ENCODE measurements at places on chromosomes 12 and 14. TPM values are rescaled to one million over a fixed set of nuclear protein-coding genes. Genes with fewer than 3 reads are reported as not detected.

DNA sequence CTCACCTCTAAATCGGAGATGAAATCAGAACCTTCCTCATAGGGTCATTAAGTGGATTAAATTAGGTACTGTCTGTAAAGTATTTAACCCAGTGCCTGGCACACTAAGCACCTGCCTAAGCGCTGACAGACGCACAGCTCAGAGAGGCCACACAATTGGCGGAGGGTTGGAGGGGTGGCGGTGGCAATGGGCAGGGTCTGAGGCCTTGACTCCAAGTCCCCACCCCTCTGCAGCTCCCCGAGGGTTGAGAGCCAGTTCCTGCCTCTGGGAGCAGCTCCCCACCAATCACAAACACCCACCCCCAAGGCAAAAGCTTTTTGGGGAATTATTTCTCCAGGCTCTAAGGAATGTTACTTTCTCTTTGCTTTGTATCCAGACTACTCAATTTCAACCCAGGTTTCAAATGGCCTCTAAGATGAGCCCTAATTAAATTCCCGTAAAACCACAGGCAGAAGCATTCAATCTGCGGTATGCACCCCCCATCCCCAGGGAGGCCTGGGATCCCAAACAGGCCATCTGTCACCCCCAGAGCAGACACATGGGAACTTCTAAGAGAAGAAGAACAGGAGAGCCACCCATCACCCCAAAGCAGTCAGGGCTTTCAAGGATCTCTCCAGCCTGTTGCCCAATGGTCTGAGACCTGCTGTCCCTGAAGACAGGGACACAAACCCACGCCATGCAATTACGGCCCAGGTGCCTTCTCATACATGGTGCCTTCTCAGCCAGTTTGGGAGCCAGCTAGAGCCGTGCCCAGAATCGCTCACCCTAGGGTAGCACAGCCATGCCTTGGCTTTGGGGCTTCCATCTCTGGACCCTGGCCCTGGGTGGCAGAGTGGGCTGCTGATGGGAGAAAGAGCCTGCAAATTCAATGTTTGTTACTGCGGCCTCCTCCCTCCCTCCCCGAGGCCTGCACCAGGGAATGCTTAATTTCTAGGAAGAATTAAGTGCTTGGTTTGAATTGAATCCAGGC is 66.1 kb downstream of the CHGA start:
- DNase-seq, result no peak
- H3K4me3 ChIP-seq, result no peak overlapping the region
- H3K4me1 ChIP-seq, result peaks cover 12% of the 10 kb centered on the region
- H3K27ac ChIP-seq, result no peak overlapping the region
- no peaks in the 10 kb centered on the region for H3K27me3 ChIP-seq
- H3K36me3 ChIP-seq, result no peaks in the 10 kb centered on the region

Gene TSPAN9
- total RNA-seq, result 13.2 TPM

Gene OTOGL
- not detected for total RNA-seq

DNA sequence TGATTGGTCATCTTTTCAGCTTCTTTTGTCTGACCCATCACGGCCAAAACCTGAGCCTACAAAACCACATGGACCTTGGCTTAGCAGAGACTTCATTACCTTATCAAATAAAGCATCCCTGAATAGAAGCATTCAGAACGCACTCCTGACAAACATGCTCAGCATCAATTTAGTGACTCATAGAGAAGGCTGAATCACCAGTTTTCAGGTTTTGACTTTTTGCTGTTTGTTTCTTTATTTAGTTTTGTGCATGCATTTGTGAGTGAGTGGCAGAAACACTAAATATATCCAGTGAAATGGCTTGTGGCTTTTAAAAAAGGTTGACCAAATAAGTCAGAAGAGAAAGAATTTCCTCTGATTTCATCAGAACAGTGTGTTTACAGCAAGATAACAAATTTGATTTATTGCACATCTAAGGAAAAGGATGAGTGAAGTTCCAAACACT is 19.0 kb upstream of the OVCH1 start:
- H3K27me3 ChIP-seq, result no peaks in the 10 kb centered on the region
- H3K4me1 ChIP-seq, result no peaks in the 10 kb centered on the region

- H3K27ac ChIP-seq, result no peak overlapping the region
- no peak for DNase-seq
- H3K36me3 ChIP-seq, result no peaks in the 10 kb centered on the region
- no peak overlapping the region for H3K4me3 ChIP-seq
These were observed 11.9 kb downstream of the LALBA start for GRCh38 chr12:48557919-48558318.

DNA sequence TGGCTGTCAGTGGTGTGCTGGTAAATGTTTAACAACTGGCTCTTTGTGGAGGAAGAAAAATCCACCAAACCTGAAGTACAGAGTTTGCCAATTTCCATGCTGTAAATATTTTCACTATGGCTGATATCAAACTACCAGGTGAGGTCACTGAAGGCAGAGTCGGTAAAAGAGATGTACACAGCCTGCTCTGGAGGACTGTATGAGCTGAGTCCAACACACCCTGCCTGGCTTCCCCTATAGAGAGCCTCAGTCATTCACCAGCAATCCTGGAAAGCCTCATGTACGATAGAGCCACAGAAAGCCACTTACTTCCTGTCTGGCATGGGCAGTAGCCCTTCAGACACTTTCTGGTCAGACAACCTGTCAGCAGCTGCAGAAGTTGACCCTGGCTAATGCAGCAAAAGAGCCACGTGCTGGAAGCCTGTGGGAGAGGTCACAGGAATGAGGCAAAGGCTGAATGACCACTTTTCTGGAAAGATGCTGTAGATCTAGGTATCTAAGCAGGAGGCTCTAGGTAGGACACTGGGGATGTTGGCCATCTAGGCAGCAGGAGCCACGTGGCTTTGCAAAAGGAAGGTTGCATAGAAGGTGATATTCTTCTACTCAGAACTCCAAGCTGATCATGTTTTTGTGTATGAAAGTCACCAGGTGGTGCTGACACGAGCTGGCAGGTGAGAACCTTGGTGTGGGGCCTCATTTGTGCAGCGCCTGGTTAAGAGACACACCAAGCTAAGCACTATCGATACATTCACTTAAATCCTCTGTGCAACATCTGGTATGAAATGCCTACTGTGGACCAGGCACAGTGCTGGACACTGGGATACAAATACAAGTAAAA is 553.9 kb downstream of the VRK1 start:
- H3K27me3 ChIP-seq, result no peaks in the 10 kb centered on the region
- H3K27ac ChIP-seq, result no peak overlapping the region
- no peak overlapping the region for H3K4me3 ChIP-seq
- DNase-seq, result no peak
- no peaks in the 10 kb centered on the region for H3K4me1 ChIP-seq
- no peaks in the 10 kb centered on the region for H3K36me3 ChIP-seq

GRCh38 chr12:67909681-67910080 is 79.6 kb upstream of the IFNG-AS1 start:
- H3K4me3 ChIP-seq, result no peak overlapping the region
- H3K4me1 ChIP-seq, result no peaks in the 10 kb centered on the region
- no peak for DNase-seq
- no peak overlapping the region for H3K27ac ChIP-seq

DNA sequence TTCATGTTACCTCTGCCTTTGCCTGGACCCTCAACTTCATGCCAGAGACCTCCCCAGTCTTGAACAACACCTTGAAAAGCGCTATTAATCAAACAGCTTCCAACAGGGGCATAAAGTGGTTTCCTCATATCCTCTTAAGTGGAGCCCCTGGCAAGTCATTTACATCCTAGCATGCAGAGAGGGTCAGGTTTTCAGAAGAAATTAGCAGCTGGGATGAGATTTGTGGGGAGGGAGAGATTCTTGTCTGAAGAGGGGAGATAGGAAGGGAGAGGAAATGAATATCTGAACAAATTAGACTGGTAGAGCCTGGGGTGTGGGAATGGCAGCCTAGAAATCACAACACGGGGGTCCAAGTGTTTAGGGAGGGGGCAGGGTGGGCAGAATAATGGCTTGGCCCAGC is 45.6 kb downstream of the CALM1 start:
- no peaks in the 10 kb centered on the region for H3K4me1 ChIP-seq
- H3K36me3 ChIP-seq, result no peaks in the 10 kb centered on the region
- no peak overlapping the region for H3K27ac ChIP-seq
- no peak overlapping the region for H3K4me3 ChIP-seq
- H3K27me3 ChIP-seq, result no peaks in the 10 kb centered on the region

- no peak for DNase-seq
- H3K27ac ChIP-seq, result no peak overlapping the region
- H3K36me3 ChIP-seq, result no peaks in the 10 kb centered on the region
These were observed 58.3 kb downstream of the TMCC3 start for GRCh38 chr12:94592080-94592479.

DNA sequence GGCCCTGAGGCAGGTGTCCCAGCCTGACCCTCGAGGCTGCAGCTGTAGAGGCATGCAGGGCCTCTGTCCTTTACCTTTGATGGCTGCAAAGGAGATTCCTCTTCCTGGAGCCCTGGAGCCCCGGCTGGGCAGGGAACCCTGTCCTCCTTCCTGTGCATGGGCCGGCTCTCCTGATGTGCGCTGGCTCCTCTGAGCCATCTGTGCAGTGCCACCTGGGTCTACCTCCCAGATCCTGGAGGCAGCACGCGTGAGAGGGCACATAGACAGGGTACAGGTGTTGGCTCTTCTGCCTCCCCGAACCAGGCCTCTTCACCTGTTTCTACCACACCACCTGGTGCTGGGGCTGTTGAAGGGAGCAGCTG is 115.1 kb downstream of the BEGAIN start:
- no peaks in the 10 kb centered on the region for H3K36me3 ChIP-seq
- peaks cover 59% of the 10 kb centered on the region for H3K4me1 ChIP-seq
- DNase-seq, result no peak
- H3K27me3 ChIP-seq, result peaks cover 17% of the 10 kb centered on the region

GRCh38 chr14:98931911-98932310 is 340.1 kb downstream of the BCL11B start:
- H3K4me1 ChIP-seq, result no peaks in the 10 kb centered on the region
- no peaks in the 10 kb centered on the region for H3K36me3 ChIP-seq
- DNase-seq, result no peak
- no peak overlapping the region for H3K27ac ChIP-seq

Gene SMIM41
- total RNA-seq, result not detected

GRCh38 chr14:60245380-60246177 is 3.4 kb upstream of the PPM1A start:
- no peak for DNase-seq
- H3K4me1 ChIP-seq, result peaks cover 9% of the 10 kb centered on the region
- H3K36me3 ChIP-seq, result no peaks in the 10 kb centered on the region
- no peaks in the 10 kb centered on the region for H3K27me3 ChIP-seq

Gene ESRRB
- 1.9 TPM for total RNA-seq

- no peak overlapping the region for H3K27ac ChIP-seq
- no peak for DNase-seq
- no peaks in the 10 kb centered on the region for H3K36me3 ChIP-seq
- no peaks in the 10 kb centered on the region for H3K4me1 ChIP-seq
- no peak overlapping the region for H3K4me3 ChIP-seq
These were observed 57.9 kb downstream of the OTX2 start for GRCh38 chr14:56752428-56752827.

DNA sequence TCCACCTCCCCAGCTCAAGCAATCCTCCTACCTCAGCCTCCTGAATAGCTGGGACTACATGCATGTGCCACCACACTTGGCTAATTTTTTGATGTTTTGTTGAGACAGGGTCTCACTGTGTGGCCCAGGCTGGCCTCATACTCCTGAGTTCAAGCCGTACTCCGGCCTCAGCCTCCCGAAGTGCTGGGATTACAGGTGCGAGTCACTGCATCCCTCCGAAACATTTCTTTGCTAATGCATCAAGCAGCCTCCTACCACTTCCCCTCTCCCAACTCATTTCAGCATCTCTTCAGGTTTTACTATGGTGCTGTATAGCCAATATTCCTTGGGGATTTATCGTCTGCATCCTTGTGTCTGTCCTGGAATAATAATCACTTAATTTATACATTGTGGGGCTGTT is 2.3 kb upstream of the SLC22A17 start:
- H3K36me3 ChIP-seq, result no peaks in the 10 kb centered on the region
- DNase-seq, result no peak
- no peak overlapping the region for H3K4me3 ChIP-seq
- no peaks in the 10 kb centered on the region for H3K27me3 ChIP-seq
- H3K27ac ChIP-seq, result no peak overlapping the region
- 0 out of 2 replicates have a peak, but pooled peaks cover 2% of the 10 kb centered on the region for H3K4me1 ChIP-seq

Gene TROAP
- 99.1 TPM for total RNA-seq

DNA sequence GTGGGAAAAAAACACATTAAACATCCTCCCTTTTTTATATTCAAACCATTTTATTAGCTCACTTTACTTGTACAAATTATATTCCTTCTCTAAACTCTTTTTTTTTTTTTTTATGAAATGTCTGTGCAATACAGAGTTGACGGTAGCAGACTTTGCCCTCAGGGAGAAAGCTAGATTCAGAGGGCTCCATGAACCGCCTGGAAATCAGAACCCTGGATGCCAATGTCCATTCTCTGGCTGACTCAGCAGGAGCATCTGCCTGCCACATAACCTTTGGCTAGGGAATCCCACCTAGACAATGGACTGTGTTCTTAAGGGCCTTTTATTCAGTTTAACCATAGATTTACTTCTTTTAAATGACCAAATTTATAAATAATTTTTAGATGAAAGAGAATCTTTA is 467.0 kb downstream of the MDGA2 start:
- no peaks in the 10 kb centered on the region for H3K27me3 ChIP-seq
- no peaks in the 10 kb centered on the region for H3K4me1 ChIP-seq
- H3K4me3 ChIP-seq, result no peak overlapping the region
- no peak overlapping the region for H3K27ac ChIP-seq

GRCh38 chr14:61573321-61573720 is 122.0 kb upstream of the HIF1A start:
- no peaks in the 10 kb centered on the region for H3K36me3 ChIP-seq
- no peak for DNase-seq
- H3K4me1 ChIP-seq, result peaks cover 19% of the 10 kb centered on the region
- H3K4me3 ChIP-seq, result no peak overlapping the region
- H3K27me3 ChIP-seq, result no peaks in the 10 kb centered on the region

Gene CLEC1A
- total RNA-seq, result not detected

DNA sequence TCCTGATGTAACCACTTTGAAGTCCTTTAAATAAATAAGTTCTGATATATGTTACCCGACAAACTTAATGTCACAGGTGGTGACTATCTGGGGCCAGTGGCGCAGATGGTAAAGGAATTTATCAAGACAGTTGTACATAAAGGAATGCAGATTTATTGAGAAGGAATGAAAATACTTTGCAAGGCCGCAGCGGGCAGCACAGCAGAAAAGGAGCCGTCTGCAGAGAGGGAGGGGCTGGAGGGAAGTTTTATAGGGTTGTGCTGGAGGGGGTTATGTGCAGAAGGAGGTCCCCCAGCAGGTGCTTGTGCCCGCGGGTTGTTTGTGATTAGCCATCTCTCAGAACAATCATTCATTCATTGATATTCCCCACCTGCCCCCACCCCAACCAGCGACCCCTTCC is 17.4 kb downstream of the GPRC5D start:
- H3K36me3 ChIP-seq, result no peaks in the 10 kb centered on the region
- no peak for DNase-seq
- H3K27ac ChIP-seq, result no peak overlapping the region

Measured in HCT116 (cell line).